ENCODE measurements at places on chromosomes 7 and 10.
A peak's percentile ranks its signal among the peaks of the same experiment; 100 is the strongest.

- DNase-seq, result no peak
These were observed 87.2 kb downstream of the ABCC2 start for GRCh38 chr10:99869581-99870122.

DNA sequence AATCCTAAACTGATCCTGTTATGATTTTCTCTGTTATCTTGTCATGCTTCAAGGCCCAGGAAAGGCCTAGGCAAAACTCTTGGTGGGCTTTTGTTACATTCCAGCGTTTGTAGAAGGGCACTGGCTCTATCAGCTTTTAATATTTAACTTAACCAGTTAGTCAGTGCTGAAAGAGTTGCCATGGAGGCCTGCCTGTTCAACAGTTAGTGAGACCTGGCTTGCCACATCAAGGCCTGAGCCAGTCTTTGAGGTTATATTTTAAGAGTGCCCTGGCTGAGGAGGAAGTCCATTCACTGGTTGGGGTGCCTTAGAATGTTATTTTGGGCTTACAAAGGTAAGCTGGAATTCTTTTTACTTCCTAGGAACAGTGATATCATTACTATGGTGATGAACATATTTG lies 144.1 kb upstream of the NRG3 start:
- DNase-seq, result no peak

- DNase-seq, result no peak
These were observed 77.6 kb upstream of the IMMP2L start for GRCh38 chr7:111639934-111640333.

DNA sequence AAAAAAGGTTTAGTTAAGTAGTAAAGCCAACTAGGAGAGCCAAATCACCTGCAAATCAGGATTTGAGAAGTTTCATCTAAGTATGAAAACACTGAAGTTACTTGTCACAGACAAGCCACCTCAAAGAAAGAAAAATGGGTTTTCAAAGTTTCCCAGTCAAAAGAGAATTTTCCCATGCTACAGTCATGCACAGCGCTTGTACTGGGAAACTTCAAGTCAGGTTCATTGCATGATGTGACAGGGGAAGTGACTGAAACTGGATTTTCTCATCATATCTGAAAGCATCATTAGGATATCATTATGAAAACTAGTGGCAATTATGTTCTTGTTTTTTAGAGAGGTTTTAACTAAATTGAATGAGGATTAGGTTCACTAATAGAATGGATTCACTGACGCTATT lies 167.0 kb downstream of the SGMS1 start:
- DNase-seq, result no peak

DNA sequence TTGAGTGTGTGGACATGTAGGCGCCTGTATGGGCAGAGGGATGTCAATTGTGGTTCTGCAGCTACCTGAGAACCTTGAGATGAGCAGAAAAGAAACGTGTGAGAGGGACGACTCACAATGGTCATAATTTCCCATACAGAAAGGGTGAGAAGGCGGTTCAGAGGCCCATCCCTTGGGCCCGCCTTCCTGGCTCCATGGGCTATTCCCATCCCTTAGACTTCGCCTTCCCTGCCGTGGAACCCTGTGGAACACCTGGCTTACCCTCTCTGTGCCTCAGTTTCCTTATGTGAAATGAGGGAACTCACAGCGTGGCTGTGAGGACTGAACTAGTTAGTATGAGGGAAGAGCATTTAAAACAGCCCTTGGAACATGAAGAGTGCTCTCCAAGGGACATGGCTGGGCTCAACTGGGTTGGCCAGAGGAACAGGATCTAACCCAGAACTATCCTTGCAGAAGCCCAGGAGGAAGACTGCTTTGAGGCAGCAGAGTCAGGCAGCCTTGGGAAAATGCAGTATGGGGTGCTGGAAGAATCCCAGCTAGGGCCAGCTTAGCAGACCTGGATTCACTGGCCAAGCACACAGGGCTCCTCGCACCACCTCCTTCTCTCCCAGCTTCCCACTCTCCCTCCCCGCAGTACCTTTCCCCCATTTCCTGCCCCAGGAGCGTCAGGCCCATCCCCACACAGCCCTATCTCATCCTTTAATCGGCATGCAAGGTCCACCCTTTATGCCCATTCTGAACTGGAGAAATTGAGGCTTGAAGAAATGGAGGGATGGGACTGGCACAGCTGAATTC lies 11.1 kb upstream of the ZMIZ1 start:
- no peak for DNase-seq

GRCh38 chr10:22434521-22434920 lies 89.2 kb downstream of the SPAG6 start:
- no peak for DNase-seq

- DNase-seq, result no peak
These were observed 58.0 kb downstream of the GNAT3 start for GRCh38 chr7:80453699-80454340.

DNA sequence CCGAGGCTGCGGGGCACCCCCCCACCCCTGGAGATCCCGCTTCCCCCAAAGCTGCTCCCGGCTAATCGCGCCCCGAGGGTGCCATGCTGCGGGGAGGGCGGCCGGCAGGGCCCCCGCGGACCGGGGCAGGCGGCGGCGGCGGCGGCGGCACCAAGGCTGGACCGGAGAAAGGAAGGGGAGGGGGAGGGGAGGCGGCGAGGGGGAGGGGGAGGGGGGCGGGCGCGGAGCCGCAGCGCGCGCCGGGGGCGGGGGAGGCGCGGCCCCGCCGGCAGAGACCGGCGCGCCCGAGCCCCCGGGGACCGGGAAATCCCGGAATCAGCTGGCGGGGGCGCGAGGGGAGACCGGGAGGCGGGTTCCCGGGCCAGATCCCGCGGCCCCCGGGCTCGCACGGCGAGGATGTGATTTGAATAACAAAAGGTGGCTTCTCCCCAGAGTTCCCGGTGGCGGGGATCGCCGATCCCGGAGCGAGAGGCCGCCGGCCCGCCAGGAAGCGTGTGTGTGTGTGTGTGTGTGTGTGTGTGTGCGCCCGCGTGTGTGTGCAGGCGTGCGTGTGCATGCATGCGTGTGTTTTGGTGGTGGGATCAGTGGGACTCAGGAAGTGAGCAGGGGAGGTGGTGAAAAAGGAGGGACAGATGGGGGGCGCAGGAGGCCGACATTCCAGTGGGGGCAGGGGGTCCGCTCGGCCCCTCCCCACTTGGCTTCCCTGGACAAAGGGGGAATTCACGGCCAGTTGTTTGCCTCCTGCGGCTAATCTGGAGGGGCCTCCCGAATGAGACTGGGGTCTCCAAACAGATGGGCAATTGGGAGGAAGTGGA lies 99.5 kb downstream of the HIP1 start:
- DNase-seq, result peak; percentile 24

DNA sequence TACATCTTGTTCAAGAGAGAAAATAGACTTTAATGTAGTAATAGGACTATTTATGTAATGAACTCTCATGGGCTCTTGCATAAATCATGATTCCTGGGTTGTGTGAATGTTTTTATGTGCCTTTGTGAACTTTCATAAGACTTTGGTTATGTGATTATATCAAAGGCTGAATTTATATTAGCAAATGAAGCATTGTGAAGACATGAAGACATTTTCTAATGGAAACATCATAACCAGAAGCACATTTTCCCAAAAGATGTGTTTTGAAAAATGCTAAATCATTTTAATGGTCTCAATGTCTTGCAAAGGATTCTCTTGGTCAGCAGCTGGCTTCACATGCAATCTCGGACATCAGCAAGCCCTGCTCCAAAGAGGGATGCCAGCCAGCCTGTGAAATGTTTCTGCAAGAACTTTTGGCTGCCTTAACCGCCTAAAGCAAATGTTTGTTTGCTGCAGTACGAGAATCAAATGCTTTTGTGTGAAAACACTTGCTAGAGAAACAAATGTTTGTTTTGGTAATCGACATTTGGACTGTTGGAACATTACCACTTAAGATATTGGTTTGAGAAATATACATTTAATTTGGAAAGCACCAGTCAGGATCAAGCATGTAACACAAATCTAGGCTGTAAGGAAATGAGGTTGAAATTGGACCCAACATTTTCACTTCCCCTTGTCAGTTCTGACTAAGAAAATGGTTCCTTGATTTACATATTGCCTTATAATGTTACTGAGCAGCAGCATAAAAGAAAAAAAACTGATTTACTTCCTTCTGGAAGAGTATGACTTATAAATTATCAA lies 102.1 kb downstream of the RTKN2 start:
- DNase-seq, result no peak

- no peak for DNase-seq
These were observed 69.9 kb downstream of the INPP5A start for GRCh38 chr10:132607491-132607890.

DNA sequence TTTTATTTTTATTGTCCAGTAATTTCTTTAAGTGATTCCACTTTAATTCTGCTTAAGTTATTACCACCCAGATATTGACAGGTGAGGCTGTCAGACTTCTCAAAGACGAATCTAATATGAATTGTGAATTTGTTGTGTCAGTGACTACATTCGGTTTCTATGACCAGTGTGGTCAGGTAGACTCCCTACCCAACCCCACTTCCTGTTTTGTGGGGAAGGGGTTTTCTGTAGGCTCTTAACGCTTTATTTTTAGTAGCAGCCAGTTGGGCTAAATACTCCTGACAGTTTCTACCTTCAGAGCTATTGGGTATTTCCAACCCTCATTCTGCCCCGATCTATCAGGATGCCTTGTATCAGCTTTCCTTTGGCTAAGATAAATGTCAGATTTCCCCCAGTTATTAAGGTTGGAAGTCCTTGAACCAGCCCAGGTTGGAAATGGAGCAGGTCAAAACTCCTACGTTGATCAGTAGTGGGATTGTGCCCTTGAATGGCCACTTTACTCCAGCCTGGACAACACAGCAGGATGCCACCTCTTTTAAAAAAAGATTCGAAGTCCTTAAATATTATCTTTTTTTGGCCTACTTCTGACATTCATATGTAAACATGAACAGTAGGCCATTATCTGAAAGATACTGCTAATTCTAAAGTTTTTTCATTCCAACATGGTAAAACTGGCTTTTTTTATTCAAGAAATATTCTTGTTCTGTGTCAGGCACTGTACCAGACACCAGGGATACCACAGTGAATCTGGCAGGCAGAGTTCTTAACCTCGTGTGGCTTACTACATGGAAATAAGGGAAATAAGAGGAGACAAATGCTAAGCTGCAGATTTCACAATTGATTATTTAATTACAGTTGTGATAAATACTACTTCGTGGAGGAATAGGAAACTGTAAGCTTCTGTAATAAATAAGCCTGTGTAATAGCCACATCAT lies 133.3 kb upstream of the SAMD8 start:
- DNase-seq, result no peak

DNA sequence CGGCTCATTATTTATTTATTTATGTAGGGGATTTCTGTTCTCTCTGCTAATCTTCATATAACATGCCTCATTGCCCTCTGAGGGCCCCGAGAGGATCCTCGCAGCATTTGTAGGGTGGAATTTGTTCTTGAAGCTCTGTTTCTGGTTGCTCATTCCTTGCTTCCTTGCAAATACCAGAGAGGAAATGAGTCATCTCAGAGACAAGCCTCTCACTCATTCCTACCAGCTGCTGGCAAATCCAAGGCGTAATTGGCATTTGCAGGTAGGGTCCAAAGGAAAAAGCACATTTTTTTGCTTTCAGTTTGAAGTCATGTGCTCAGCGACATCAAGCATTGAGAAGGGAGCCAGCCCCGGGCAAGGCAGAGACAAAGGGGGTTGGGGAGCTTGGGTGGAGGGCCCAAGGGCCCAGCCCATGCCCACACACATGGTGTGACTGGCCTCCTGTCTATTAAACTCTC lies 501.6 kb downstream of the GALNT17 start:
- DNase-seq, result peak; percentile 95

DNA sequence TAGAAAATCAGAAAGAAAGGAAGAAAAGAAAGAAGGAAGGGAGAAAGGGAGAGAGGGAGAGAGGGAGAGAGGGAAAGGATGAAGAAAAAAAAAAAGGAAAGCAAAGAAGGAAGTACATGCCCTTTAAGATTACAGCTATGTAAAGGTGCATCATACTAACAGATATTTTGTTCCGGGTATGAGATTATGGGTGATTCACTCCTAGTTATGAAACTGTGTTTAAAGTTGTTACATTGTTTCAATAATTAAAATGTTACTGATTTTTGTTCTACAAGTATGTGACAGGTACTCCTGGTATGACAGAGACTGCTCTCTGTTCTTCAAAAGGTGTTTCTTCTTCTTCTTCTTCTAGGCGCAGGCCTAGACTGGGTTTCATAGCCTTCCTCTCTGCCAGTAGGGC lies 808.9 kb downstream of the GRID1 start:
- no peak for DNase-seq

- no peak for DNase-seq
These were observed 148.0 kb upstream of the INSYN2A start for GRCh38 chr10:127344346-127344745.

DNA sequence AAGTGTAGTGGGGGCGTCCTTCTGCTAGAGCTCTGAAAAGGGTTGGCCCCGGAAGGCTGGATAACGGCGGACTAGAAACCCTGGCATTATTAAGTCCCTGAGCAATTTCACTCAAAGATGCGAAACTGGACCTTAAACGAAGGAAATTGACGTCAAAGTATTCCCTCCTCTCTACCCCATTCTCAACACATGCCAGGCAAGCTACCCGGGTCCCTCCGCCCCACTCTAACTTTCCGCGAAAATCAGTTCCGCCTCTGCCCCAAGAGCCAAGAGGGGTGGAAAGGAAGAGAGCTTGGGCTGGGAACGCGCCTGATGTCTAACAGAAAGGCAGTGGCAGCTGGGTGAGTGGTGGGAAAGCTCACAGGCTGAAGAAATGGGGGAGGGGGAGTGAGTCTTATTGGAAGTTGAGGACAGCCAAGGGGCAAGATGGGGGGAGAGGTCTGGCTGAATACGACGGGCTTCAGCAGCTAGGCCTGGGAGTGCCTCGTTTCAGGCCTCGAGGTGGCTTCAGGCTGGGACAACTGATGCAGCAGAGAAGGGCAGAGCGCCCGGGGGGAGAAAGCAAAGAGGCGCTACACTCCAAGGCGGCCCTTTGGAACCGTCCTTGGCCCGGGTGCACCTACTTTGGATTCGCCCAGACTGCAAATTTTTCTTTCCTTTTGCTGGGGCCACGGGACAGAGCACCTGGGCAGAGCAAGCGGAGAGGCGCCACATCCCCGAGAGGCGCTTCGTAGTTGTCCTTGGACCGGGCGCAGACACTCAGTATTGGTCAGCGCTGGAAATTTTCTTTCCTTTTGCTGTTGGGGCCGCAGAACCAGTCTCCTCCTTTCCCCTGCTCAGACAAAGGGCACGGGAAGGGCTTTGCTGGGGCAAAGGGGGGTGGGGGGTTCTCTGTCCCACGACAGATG lies 2.0 kb upstream of the FEZF1 start:
- DNase-seq, result no peak

DNA sequence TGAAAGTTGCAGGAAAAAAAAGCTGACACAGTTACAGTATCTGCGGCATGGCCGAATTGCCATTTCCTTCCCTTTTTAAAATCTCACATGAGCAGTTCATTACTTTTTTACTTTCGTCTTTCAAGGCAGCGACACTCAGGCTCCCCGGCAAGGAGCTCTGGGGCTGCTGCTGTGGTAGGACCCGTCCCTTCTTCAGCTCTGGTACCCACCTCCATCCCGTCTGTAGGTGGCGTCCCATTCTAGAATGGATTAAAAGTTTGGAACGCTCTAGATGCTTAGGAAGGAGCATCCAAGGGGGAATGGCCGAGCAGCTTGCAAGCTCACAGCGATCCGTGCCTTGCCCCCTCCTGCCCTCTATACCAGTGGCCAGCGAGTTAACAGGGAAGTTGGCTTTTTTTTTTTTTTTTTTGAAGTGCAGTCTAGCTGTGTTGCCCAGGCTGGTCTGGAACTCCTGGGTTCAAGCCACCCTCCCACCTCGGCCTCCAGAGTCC lies 22.8 kb upstream of the TTYH3 start:
- no peak for DNase-seq

All from astrocyte (in vitro differentiated cells and primary cell).